ENCODE measurements at places on chromosomes 12 and 14.
A peak's percentile ranks its signal among the peaks of the same experiment; 100 is the strongest.

- DNase-seq = no peak
Observed at GRCh38 chr12:44317651-44318126, 481.8 kb downstream of the TMEM117 start.

DNA sequence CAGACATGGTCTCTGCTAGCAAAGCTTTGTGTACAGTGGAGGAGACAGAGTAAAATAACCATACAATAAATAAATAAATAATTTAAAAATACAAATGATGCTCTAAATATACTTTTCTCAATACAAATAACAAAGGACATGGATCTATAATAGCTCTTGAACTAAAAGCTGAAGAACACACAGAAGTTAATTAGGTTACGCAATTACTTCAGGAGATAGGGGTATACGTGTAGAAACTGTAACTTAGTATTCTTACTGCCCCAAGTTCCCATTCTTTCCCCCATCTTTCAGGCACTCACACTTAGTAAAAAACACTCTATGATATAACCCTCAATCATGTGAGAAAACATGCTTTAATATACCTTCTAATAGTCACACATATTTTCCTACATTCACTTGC lies 44.2 kb downstream of the INSM2 start:
- no peak for DNase-seq

DNA sequence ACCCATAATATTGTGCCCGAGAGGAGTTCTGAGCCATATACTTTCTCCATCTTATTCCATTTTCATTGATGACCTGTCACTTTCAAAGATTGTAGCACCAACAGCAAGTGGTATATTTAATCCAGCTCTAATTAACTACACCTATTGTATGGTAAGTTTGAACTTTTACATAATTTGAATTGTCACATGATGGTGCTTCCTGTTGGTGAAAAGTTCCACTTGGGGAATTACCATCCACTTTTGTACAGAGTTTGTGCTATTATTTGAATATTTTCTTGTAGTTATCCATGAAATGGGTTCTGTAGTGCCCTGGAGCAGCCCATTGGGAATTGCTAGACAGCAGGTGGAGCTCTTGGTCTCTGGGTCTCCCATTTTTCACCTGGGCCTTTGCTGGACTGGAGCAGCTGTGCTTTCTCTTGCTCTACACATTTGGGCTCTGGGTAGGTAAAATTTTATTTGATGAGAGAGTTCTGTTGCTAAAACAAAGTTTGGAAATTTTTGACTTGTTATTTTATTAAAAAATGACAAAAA lies 3.0 kb downstream of the SMCO3 start:
- DNase-seq = no peak

GRCh38 chr12:106239951-106240335 lies 7.9 kb downstream of the CKAP4 start:
- DNase-seq = no peak

- DNase-seq = no peak
Observed at GRCh38 chr14:20563971-20564370, 3.1 kb upstream of the RNASE9 start.

DNA sequence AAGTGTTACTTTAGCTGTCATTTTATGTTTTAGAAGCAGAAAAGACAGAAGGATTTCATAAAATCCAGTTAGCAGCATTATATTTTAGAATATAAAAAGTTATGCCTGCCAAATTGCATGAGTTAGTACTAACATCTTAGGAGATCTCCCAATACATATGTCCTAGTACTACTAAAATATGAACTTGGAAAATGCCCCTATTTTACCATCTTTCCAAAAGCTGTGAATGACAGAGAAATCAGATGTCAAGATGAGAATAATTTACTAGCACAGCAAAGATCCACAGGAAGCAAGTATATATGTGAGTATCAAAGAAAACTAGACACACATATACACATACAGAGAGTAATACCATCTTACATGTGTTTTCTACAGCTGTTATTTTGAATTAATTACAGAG lies 196.9 kb downstream of the CPNE8 start:
- DNase-seq = no peak

GRCh38 chr12:78697817-78698415 lies 166.7 kb upstream of the SYT1 start:
- no peak for DNase-seq

DNA sequence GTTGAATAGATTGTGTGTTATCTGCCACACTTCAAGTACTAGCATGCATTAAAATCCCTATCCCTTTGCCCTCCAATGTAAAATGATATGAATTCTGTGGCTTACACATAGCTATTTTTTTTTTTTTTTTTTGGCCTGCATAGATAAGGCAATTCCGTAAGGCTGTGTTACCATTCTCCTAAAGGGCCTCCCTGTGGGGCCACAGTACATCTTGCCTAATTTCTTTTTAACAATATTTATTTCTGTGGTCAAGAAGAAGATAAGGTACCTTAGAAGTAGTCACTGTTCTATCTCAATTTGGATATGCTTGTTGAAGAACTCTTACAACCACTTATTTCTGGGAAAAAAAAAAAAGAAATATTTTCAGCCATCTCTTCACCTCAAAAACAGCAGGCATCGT lies 19.8 kb downstream of the FLRT2 start:
- DNase-seq = no peak

- no peak for DNase-seq
Observed at GRCh38 chr12:105874121-105874520, 264.6 kb downstream of the NUAK1 start.

DNA sequence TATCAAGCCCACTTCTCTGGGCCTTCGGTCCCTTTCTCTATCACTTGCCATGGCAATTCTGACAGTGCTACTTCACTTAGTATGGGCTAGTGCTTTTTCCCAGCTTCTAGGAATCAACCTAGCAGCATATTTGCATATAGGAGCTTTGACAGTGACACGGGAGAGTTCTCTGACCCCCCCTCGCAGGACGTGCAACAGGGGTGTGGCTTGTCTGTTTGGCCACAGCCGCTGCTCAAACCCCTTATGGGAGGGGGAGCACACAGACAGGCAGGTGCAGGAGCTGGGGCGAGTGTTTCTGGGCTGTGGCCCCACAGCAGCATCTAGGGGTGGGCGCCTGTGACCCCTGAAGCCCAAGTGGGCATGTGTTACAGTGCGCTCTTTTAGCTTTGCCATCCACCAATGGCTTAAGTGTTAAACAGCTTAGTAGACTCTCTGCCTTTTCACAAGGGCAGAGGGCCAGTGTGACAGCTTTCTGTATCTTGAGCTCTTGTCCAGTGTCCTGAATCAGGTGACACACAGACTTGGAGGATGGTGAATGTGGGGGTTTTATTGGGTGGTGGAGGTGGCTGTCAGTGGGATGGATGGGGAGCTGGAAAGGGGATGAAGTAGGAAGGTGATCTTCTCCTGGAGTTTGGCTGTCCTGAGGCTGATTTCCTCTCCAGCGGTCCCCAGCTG lies 229.3 kb downstream of the PCNX1 start:
- DNase-seq = no peak

GRCh38 chr12:6140651-6141447 lies 16.4 kb upstream of the VWF start:
- DNase-seq = no peak

GRCh38 chr14:67917006-67917405 lies 97.4 kb downstream of the RAD51B start:
- DNase-seq = no peak

GRCh38 chr12:61356485-61356884 lies 903.7 kb upstream of the USP15 start:
- no peak for DNase-seq

GRCh38 chr12:70883855-70884254 lies 36.7 kb downstream of the PTPRR start:
- no peak for DNase-seq

GRCh38 chr12:4308334-4308950 lies 12.6 kb upstream of the TIGAR start:
- no peak for DNase-seq

DNA sequence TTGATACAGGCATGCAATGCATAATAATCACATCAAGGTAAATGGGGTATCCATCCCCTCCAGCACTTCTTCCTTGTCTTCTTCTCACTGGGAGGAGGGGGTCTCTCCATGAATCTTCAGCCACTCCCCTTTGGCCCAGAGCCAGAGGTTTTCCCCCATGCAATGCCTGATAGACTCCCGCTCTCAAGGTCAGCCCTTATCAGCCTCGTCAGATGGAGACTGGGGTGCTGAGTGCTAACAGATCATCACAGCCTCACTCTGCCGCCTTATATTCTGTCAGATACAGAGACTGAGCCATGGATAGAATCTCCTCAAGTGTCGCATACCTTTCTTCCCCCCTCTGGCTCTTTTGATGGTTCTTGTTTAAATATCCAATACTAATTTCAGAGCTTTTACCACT lies 503.1 kb downstream of the AACS start:
- no peak for DNase-seq

- no peak for DNase-seq
Observed at GRCh38 chr14:38107216-38107631, 100.5 kb upstream of the SSTR1 start.

- DNase-seq = no peak
Observed at GRCh38 chr14:71579331-71579730, 352.9 kb upstream of the RGS6 start.

DNA sequence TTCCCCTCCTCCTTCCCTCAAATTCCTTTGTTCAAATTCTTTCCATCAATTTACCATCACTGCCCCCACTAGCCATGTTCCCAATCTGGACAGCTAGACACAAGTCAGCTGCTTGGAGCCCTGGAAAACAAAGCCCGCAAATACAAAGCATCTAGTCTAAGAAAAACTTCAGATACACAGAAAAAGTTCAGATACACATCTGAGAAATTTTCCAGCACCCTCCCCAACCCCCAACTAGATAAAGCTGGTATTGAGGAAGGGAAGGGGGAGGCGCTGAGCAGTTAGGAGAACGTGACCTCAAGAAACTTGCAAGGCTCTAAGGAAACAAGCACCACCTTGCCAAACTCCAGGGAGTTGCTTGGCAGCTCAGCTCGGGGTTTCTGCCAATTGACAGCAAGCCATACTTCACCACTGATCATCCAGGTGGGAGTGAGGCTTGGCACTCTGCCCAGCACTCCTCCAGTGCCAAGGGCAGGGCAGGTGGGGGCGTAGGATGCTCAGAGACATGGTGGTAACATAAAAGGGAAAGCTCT lies 5.1 kb upstream of the CNIH1 start:
- no peak for DNase-seq

DNA sequence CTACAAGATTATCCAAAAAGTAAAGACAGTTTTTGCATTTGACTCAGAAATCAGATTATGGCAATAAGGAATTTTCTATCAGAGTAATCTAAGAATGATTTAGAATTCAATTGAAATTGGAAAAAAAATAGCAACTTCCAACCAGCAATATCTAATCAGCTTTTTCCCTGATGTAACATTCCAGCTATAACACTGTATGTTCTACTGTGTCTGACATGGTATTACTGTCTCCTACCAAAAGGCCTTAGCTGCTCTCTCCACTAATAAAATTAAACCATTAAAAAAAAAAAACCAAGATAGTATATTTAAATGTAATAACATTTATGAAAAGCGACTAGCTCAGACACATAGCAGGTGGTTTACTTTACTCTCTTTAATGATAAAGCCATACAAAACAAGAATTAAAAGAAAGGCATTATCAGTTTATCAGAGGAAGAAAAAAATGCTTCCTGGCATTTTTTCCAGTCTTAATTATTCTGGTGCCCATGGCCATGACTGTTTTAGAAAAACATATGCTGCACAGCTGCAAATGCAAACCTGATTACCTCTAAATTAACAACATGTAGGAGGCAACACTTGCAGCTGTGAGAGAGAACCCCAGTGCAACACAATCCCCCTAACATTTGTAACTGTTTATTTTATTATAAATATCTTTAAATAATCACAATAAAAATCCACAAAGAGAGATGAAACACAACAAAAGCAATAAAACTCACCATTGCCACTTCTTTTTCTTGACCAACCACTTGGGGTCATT lies 28.8 kb downstream of the PHLDA1 start:
- DNase-seq = no peak

- DNase-seq = no peak
Observed at GRCh38 chr14:24189059-24189375, 401 bp upstream of the IPO4 start.

DNA sequence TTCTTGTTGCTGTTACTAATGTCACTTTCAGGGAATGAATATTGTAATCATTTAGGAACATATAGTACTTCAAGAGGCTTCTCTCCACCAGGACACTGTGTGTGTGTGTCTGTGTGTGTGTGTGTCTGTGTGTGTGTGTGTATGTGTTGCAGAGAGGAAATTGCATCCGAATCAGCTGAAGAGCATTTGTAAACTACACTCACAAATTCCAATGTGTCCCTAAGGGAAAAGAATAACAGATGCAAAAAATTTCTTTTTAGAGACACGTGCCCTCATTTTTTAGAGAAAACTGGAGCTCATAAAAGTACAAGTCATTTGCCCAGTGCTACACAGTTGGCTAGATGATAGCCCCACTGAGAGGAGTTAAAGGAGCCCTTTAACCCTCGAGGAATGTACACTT lies 168.8 kb downstream of the ANO4 start:
- no peak for DNase-seq

DNA sequence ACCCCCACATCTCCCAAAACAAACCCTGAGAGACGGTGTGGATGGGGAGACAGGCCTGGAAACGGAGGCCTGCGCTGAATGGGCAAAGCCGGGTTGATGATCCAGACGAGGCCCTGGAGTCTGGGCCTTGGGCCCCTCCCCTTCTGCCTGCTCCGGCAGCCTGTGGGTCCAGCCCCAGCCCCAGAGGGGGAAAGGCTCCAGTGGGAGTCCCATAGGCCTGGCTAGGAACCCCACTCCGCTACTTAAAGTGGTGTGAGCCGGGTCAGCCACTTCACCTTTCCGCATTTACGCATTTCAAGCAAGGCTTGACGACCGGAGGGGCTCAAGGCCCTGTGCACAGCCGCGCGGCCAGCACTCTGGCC lies 695 bp upstream of the TNFAIP2 start:
- no peak for DNase-seq

GRCh38 chr14:77241955-77242354 lies 29.1 kb downstream of the NGB start:
- no peak for DNase-seq

- DNase-seq = no peak
Observed at GRCh38 chr14:85576848-85577542, 47.1 kb downstream of the FLRT2 start.

GRCh38 chr12:111597831-111598636 lies 1.1 kb downstream of the ATXN2 start:
- peak; percentile 11 for DNase-seq
